ENCODE measurements at places on chromosomes 7 and 10. TPM values are rescaled to one million over a fixed set of nuclear protein-coding genes. Genes with fewer than 3 reads are reported as not detected.

SPACDR gene
- polyA plus RNA-seq = not detected

GRCh38 chr10:83647526-83647925 is 491.8 kb upstream of the GHITM start:
- no peak for DNase-seq

- DNase-seq = no peak
Observed at GRCh38 chr7:132117181-132117580, 459.1 kb downstream of the PLXNA4 start.

CPA2 gene
- polyA plus RNA-seq = not detected

- no peak for DNase-seq
Observed at GRCh38 chr7:127758105-127758504, 106.1 kb downstream of the SND1 start.

CALML3 gene
- polyA plus RNA-seq = not detected

NKX2-3 gene
- polyA plus RNA-seq = not detected

GPR26 gene
- polyA plus RNA-seq = not detected

LRRD1 gene
- not detected for polyA plus RNA-seq

- DNase-seq = no peak
Observed at GRCh38 chr10:94083662-94084265, 90.0 kb downstream of the PLCE1 start.

DNA sequence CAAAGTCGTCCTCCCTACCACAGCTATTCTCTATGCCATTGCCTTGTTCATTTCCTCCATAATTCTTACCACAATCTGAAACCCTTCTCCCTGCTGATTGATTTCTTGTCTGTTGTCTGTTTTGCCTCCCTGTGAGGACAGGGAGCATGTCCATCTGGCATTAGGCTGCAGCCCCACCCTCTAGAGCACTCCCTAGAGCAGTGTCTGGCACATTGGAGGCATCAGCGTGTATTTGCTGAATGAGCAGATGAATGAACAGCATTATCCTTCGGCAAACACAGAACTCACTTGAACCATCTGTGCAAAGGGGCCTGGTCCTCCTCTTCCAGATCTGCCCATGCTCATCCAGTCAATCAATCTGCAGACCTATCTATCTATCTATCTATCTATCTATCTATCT is 5.1 kb upstream of the DMBT1 start:
- DNase-seq = no peak

GRCh38 chr7:477626-478220 is 41.9 kb downstream of the PDGFA start:
- no peak for DNase-seq

LBX1 gene
- polyA plus RNA-seq = not detected

CXCL12 gene
- polyA plus RNA-seq = not detected

- DNase-seq = no peak
Observed at GRCh38 chr10:101725296-101726114, 30.5 kb upstream of the FBXW4 start.

GRCh38 chr7:92626281-92626809 is 36.2 kb upstream of the FAM133B start:
- no peak for DNase-seq

GRCh38 chr7:65287023-65287422 is 86.6 kb upstream of the ZNF92 start:
- DNase-seq = no peak

STEAP2 gene
- not detected for polyA plus RNA-seq

- no peak for DNase-seq
Observed at GRCh38 chr7:113730309-113730955, 188.4 kb downstream of the PPP1R3A start.

PMS2 gene
- polyA plus RNA-seq = 13.8 TPM

CYP3A7 gene
- not detected for polyA plus RNA-seq

DNA sequence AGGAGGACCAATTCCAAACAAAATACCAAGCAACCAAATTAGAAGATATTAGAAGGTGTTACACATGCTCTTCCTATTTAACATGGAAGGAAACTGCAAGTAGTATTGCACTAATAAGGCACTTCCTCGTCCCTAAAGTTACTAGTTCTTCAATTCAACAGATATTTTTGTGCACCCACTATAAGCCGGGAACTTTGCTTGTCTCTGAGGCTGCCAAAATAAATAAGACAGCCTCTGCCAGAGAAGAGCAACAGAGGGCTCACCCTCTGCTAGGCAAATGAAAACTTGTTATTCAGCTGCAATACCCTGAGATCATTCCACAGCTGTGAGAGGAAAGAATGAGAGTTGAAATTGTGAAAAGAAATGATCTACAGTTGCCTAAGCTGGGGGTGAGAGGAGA is 37.4 kb upstream of the GSAP start:
- DNase-seq = no peak

NPSR1 gene
- polyA plus RNA-seq = not detected

TWNK gene
- not detected for polyA plus RNA-seq

GRCh38 chr10:80064120-80064886 is 14.2 kb upstream of the TMEM254 start:
- DNase-seq = no peak

- no peak for DNase-seq
Observed at GRCh38 chr10:22159180-22159579, 58.6 kb downstream of the EBLN1 start.

DDC gene
- not detected for polyA plus RNA-seq

DDX21 gene
- 12.6 TPM for polyA plus RNA-seq

FEZF1 gene
- polyA plus RNA-seq = not detected

GRCh38 chr10:124145109-124145870 is 51.9 kb upstream of the CHST15 start:
- peak; percentile 30 for DNase-seq

FBXL13 gene
- not detected for polyA plus RNA-seq

TCAF2 gene
- polyA plus RNA-seq = 1.8 TPM

DNA sequence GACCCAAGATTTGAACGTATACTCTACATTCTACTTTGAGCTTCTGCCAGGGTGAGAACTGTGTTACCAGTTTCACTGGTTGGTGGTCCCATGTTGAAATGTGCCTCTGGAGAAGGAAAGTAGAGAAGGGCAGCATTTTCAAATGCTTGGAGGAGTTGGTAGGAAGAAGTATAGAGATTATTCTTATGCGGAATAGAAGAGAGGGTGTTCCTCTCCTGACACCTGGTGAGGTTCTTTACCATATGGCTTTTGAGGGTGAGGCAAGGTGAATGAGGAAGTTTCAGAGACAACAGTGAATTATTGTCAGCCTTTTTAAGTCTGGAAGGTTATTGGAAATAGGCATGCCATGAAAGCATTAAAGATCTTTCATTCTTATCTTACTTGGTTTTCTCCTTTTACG is 34.3 kb downstream of the R3HCC1L start:
- DNase-seq = no peak

MYOZ1 gene
- not detected for polyA plus RNA-seq

- no peak for DNase-seq
Observed at GRCh38 chr10:73902351-73902750, 8.6 kb upstream of the PLAU start.

DNA sequence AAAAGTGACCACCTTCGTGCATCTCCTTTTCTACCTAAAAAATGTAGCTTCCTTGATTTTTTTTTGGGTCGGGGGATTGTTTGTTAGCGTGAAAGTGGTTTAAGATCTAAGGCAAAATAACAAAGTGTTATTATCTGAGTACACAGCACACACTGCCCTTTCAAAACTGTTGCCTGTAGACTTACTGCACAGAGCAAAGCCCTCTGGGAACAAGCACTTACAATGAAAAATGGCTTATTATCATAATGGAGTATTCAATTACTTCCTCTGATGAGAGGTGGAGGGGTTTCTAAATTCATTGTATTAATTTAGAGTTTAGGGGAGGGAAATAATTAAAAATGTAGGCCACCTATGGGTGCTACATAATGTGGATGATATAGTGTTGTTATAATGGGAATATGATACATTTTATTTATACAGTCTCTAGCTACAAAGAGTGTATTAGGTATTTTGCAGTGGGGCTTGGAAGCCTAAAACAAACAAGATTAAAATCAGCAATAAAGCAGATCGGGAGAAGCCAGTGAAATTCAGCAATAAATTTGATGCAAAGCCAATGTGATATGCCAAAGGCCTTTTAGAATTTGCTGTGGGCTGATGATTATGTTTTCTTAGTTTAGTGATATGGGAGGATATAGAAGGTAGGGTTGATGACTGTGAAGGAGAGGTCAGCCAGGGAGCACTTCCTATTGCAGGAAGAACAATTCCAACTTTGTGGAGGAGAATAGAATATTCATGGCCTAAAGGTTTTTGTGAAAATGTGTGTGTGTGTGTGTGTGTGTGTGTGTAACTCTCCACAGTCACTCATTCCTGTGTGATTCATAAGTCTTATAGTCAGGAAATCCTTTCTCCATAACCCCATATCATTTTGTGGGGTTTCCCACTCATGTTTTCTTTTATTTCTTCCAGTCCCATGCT is 17.7 kb upstream of the EXOC4 start:
- no peak for DNase-seq

GRCh38 chr7:100670074-100670473 is 3.5 kb upstream of the GNB2 start:
- no peak for DNase-seq
